ENCODE measurements at places on chromosomes 11 and 22. TPM values are rescaled to one million over a fixed set of nuclear protein-coding genes. Genes with fewer than 3 reads are reported as not detected.

GRCh38 chr22:37262346-37262745 is 18.3 kb upstream of the RAC2 start:
- no peak overlapping the region for H3K4me3 ChIP-seq
- no peak overlapping the region for H3K27ac ChIP-seq
- no peaks in the 10 kb centered on the region for H3K36me3 ChIP-seq
- no peak for DNase-seq

GRCh38 chr11:75096456-75097172 is at the start of gene OR2AT4:
OR2AT4 (minus strand) TSS chr11:75096876.
- no peak for DNase-seq
- H3K36me3 ChIP-seq = no peaks in the 10 kb centered on the region
- no peaks in the 10 kb centered on the region for H3K27me3 ChIP-seq
- H3K4me1 ChIP-seq = no peaks in the 10 kb centered on the region
- no peak within 1 kb of the TSS for H3K4me3 ChIP-seq

GRCh38 chr11:121479698-121480238 is 27.0 kb upstream of the SORL1-AS1 start:
- H3K27me3 ChIP-seq = no peaks in the 10 kb centered on the region
- H3K27ac ChIP-seq = peak overlapping the region; percentile 90
- DNase-seq = no peak
- H3K4me3 ChIP-seq = no peak overlapping the region
- H3K36me3 ChIP-seq = no peaks in the 10 kb centered on the region
- peaks cover 25% of the 10 kb centered on the region for H3K4me1 ChIP-seq

GRCh38 chr11:45209000-45209879 is 62.8 kb downstream of the PRDM11 start:
- DNase-seq = no peak
- H3K4me1 ChIP-seq = peaks cover 14% of the 10 kb centered on the region
- no peak overlapping the region for H3K4me3 ChIP-seq
- no peak overlapping the region for H3K27ac ChIP-seq
- no peaks in the 10 kb centered on the region for H3K36me3 ChIP-seq

- no peak overlapping the region for H3K4me3 ChIP-seq
- no peak overlapping the region for H3K27ac ChIP-seq
- no peaks in the 10 kb centered on the region for H3K4me1 ChIP-seq
- H3K36me3 ChIP-seq = no peaks in the 10 kb centered on the region
Measured at GRCh38 chr11:111370270-111370901, 8.7 kb downstream of the POU2AF1 start.

DNA sequence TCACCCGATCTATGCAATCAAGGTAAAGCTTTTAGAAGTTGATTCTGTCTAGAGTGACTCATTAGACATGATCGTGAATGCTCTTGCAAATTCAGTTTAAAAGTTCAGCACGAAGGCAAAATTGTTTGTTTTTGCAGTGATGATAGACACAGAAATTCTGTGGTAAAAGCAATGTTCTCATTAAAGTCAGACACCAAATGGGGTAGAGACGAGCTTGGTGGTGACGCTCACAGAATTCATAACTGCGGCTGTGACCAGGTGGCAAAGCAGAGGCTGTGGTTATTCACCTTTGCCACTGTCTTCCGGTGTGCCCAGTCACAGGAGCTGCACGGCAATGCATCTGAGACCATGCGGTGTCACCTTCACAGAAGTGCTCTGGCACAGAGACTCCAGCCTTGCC is 83.4 kb downstream of the WNT7B start:
- DNase-seq = no peak
- peaks cover 7% of the 10 kb centered on the region for H3K27me3 ChIP-seq
- H3K27ac ChIP-seq = no peak overlapping the region
- peaks cover 7% of the 10 kb centered on the region for H3K4me1 ChIP-seq

GRCh38 chr11:44530413-44531115 is 34.9 kb upstream of the CD82 start:
- no peaks in the 10 kb centered on the region for H3K27me3 ChIP-seq
- H3K27ac ChIP-seq = no peak overlapping the region
- DNase-seq = no peak
- no peak overlapping the region for H3K4me3 ChIP-seq

DNA sequence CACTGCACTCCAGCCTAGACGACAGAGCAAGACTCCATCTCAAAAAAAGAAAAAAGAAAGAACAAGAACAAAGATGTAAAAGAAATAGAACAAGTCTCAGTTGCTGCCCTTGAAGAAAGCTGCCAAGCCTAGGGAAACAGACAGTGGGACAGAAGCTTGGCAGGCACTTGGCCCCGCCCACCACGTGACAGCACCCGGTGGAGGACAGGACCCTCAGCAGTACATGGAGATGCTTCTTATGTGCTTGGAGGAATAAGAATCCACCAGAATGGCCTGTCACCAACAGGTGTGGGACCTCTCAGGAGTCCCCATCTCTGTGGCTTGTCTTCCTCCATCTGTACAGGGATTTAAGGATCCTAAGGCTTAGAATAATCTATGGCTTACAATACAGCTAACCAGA is 7.6 kb upstream of the TMPRSS6 start:
- no peak overlapping the region for H3K4me3 ChIP-seq
- H3K27me3 ChIP-seq = no peaks in the 10 kb centered on the region
- H3K4me1 ChIP-seq = peaks cover 10% of the 10 kb centered on the region
- no peak for DNase-seq
- no peaks in the 10 kb centered on the region for H3K36me3 ChIP-seq

GRCh38 chr22:41917375-41917902 is 2.6 kb upstream of the SHISA8 start:
- H3K4me3 ChIP-seq = no peak overlapping the region
- H3K36me3 ChIP-seq = no peaks in the 10 kb centered on the region
- H3K27ac ChIP-seq = no peak overlapping the region

DNA sequence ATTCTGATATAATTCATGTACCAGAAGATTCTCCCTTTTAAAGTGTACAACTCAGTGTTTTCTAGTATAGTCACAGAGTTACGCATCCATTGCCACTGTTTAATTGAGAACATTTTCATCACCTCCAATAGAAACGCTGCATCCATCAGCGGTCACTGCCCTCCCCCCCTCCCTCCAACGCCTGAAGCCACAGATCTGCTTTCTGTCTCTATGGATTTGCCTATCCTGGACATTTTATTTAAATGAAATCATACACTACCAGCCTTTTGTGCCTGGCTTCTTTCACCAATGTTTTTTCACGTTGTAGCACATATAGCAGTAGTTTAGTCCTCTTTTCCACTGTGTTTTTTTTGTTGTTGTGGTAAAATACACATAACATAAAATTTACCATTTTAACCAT is 22.8 kb downstream of the TCP11L1 start:
- DNase-seq = no peak
- H3K27me3 ChIP-seq = no peaks in the 10 kb centered on the region
- H3K4me1 ChIP-seq = no peaks in the 10 kb centered on the region
- H3K36me3 ChIP-seq = no peaks in the 10 kb centered on the region
- H3K4me3 ChIP-seq = no peak overlapping the region

DNA sequence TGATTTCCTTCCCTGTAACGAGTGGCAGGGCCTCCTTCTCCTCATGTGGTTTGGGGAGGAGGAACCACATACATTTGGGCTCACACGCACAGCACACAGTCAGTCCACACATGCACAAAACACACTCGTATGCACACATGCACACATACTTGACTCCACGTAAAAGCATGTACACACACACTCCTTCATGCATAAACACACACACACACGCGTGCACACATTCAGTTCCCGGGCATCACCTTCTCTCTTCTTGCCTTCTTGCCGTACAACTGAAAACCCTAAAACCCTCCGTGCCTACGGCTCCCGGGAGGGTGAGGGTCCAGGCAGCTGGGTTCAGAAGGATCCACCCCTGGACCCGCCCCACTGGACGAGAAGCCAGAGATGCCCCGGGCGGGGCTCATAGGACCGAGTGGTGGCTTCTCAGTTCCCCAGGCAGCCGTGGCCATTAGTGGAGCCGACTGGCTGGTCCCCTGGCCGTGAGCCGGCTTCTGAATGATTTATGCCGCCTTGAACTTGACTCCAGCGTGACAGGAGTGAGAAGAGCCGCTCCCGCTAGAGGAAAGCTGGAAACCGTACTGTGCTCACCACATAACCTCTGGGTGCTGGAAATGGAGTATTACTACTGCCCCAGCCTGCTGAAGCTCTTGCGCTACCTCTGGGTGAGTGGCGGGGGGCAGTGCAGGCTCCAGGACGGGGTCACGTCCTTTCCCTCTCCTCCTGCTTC is 117.4 kb downstream of the KIAA1671 start:
- no peaks in the 10 kb centered on the region for H3K36me3 ChIP-seq
- no peak for DNase-seq
- H3K4me3 ChIP-seq = no peak overlapping the region

DNA sequence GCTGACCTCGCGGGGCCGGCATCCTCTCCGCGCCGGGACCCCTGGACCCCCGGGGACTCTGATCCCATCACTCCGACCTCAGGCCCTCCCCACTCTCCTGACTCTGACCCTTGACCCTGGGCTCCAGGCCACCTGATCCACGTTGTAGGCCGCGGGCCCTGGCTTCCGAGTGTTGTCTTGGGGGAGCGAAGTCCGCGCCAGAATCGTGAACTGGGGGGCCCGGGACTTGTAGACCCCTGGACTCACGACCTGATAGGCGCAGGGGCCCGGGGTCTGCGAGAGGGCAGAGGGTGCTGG is 716 bp upstream of the TYMP start:
- no peaks in the 10 kb centered on the region for H3K36me3 ChIP-seq
- DNase-seq = no peak
- no peak overlapping the region for H3K27ac ChIP-seq
- H3K27me3 ChIP-seq = peaks cover 82% of the 10 kb centered on the region
- H3K4me1 ChIP-seq = peaks cover 24% of the 10 kb centered on the region
- peak overlapping the region; percentile 66 for H3K4me3 ChIP-seq

DNA sequence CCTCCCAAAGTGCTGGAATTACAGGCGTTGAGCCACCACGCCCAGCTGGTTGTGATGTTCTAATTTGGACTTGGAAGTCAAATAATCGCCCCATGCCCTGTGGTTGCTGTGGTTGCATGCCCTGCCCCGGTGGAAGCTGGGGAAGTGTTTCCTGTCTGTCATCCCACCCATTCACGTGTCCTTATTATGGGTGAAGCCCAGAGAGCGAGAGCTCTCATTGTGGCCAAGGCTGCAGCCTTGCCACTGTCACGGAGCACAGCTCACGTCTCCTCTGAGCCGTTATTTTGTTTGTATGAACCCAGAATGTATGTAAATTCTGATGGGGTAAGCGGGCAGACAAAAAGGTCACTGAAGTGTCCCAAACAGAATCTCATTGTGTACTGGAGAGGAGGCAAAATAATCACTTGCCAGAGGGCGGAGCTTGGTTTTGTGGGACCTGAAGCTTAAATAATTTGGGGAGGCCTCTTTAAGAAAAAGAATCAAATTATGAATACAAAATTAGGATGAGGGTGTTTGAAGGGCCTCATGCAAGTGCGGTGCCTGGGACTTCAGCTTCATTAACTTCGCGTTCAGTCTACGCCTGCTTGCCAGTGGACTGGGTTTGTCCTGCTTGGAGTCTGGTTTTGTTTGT is 25.8 kb upstream of the TREH start:
- DNase-seq = peak; percentile 51
- H3K4me3 ChIP-seq = no peak overlapping the region
- peaks cover 15% of the 10 kb centered on the region for H3K4me1 ChIP-seq
- no peaks in the 10 kb centered on the region for H3K27me3 ChIP-seq
- no peak overlapping the region for H3K27ac ChIP-seq

- DNase-seq = no peak
- H3K27me3 ChIP-seq = no peaks in the 10 kb centered on the region
- no peak overlapping the region for H3K27ac ChIP-seq
- H3K4me3 ChIP-seq = no peak overlapping the region
Measured at GRCh38 chr22:46478083-46478551, 59.3 kb downstream of the CELSR1 start.

GRCh38 chr11:126197277-126197939 is 14.0 kb downstream of the RPUSD4 start:
- H3K27ac ChIP-seq = no peak overlapping the region
- H3K4me3 ChIP-seq = no peak overlapping the region
- no peaks in the 10 kb centered on the region for H3K4me1 ChIP-seq
- H3K27me3 ChIP-seq = no peaks in the 10 kb centered on the region
- DNase-seq = no peak

DNA sequence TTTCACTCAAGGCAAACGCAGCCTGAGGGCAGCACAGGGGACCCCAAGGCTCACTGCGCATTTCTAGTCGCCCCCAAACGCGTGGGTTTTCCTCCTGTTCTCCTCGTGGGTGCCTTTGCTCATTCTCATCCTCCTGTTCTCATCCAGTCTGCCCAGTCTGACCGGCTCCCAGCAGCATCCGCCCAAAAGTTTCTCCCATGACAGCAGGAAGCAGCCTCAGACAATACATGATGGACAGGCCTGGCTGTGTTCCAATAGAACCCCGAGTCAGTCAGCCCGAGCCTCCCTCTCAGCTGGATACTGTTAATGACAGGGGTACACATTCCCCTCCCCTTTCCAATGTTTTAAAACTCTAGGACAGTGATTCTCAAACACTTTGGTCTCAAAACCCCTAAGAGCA is 22.5 kb upstream of the KRTAP5-7 start:
- H3K27ac ChIP-seq = no peak overlapping the region
- H3K36me3 ChIP-seq = no peaks in the 10 kb centered on the region
- peak; percentile 66 for DNase-seq

DNA sequence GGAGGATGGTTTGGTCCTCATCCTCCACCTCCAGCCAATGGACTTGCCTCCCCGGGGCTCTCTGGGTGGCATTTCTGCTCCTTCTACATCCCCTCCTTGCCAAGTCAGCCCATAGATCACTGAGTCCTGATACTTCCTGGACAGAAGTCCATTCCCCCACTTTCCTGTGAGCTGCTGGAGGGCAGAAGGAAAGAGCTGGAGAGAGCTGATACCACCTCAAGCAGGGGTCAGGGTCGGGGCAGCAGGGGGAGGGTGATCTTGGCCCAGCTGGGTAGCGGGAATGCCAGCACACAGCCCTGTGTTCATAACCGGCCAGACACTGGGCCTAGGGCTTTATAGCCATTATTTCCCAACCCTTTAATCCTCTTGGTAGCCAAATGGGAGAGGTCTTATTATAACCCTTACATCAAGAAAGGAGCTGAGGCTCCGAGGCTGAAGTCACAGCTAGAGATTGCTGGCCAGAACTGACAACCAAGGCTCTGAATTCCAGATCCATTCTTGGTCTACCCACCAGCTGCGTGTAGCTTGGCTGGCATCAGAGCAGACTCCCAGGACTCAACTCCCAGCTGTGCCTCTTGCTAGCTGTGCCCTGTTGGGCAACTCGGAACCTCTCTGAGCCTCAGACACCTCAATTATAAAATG is 39.9 kb downstream of the CD6 start:
- H3K36me3 ChIP-seq = no peaks in the 10 kb centered on the region
- H3K4me3 ChIP-seq = no peak overlapping the region
- no peak for DNase-seq
- peaks cover 100% of the 10 kb centered on the region for H3K27me3 ChIP-seq
- no peak overlapping the region for H3K27ac ChIP-seq

SYNGR1 gene
- 26.9 TPM for total RNA-seq

MPPED2 gene
- total RNA-seq = 3.4 TPM

MRGPRX3 gene
- not detected for total RNA-seq

SMARCB1 gene
- 170 TPM for total RNA-seq

BIRC3 gene
- total RNA-seq = 0.09 TPM

SLC22A8 gene
- not detected for total RNA-seq
